ENCODE measurements at places on chromosomes 2 and 18.

DNA sequence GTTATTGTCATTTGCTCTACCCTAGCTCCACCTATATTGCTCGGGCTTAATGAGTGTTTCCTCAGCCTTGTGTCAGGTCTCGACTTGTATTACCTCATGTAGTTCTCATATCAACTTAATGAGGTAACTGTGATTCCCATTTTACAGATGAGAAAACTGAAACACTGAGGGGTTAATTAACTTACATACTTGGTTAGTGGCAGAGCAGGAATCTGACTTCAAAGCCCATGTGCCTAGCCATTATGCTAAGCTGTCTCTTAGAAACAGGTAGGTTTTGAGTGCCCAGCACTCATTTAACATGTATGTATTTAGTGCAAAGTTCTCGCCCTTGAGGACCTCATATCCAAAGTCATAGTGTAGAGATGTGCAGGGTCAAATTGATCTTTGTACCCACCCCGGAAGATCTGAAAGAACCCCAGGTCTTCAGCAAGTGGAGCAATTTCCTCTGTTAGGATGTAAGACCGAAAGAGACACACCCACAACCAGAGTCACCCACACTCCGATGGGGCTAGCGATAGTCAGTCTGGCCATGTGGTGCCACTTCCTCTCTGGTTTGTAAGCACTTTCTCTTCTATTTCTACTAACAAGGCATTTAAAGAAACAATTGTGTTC lies 121.0 kb upstream of the SLC39A10 start:
- peak; percentile 42 for DNase-seq

- DNase-seq: no peak
Observed at GRCh38 chr2:97849881-97850528, 136.6 kb downstream of the ZAP70 start.

DNA sequence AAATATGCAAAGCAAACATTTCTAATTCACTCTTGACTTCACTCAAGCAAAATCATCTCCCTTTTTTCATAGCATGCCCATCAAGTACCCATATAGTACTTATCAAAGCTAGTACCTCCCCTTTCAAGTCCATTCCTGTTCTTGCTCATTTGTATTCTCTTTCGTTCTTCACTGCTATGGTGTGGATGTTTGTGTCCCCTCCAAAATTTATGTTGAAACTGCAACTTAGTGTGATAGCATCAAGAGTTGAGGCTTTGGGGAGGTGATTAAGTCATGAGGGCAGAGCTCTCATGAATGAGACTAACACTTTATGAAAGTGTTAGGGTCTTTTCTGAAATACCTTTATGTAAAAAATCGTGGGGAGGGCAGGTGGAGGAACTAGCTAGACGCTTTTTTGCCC lies 52.9 kb downstream of the RNU4ATAC start:
- no peak for DNase-seq

- no peak for DNase-seq
Observed at GRCh38 chr2:74499940-74500577, 656 bp upstream of the LBX2 start.

DNA sequence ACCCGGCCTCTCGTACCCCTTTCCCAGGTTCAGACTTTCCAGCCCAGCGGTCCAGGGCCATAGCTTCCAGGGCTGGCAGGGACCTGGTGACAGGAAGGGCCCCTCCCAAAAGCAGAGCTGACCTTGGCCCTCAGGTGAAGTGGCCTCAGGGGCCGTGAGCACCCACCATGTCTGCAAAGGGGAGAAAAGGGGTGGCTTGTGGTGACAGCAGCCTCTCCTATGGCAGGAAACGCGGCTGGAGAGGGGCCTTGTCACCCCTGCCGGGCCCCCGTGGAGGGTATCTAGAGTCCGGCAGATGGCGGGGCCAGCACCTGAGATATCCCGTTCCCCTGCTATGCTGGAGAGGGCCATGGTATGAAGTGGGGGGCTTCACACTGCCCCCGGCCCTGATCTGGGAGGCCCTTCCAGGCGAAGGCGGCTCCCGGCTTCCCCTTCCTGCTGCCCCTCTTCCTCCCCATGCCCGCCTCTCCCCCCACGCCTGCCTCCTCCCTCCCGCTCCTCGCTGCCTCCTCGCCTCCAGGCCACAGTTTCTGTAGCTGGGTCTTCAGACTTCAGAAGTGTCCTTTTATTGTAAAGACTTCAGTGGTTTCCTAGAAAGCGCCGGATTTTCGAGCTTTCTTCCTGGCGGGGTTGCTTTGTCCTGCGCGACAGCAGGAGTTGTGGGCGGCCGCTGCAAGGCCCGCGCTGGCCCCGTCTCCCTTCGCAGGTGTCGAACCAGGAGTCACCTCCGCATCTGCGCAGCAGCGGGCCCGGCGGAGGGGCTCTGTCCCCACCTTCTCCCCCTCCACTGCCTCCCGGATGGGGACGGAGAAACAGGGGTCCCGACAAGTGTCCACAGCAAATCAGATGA lies 240.5 kb upstream of the MYT1L start:
- DNase-seq: no peak

DNA sequence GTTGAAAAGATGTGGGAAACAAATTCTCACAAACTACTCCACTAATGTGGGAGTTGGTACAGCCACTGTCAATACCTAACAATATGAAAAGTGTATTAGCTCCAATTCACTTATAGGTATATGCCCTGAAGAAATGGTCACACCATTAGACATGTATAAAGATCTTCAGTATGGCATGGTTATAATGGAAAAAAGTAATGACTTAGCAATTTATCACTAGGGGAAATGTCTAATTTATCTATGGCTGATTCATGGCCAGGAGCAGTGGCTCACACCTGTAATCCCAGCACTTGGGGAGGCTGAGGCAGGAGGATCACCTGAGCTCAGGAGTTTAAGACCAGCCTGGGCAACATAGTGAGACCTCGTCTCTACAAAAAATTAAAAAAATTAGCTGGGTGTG lies 52.5 kb downstream of the UGP2 start:
- no peak for DNase-seq

GRCh38 chr2:121294881-121295840 lies 10.2 kb upstream of the TFCP2L1 start:
- DNase-seq: no peak

- no peak for DNase-seq
Observed at GRCh38 chr2:205914213-205915129, 171.5 kb downstream of the INO80D start.

- DNase-seq: no peak
Observed at GRCh38 chr2:237556773-237557632, 9.4 kb upstream of the PRLH start.

GRCh38 chr2:144512891-144513351 lies 7.0 kb downstream of the ZEB2 start:
- no peak for DNase-seq

GRCh38 chr2:200177971-200178911 lies 128.3 kb upstream of the SPATS2L start:
- no peak for DNase-seq

DNA sequence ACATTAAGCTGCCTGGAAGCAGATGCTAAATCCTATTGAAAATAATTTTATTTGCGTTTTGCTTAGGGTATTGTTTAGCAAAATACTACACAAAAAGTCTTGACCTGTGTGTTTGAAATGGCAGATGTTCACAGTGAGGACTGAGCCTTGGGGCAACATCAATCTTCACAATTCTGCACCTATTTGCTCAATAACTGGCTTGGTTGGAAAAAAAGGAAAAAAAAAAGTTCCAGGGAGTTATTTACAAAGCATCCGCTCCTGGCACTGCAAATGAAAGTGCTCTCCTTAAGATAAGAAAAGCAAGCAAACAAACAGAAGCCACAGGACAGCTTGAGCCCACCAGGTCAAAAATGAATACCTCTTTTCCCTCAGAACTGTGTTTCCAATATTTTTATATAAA lies 77.7 kb downstream of the MAP2 start:
- DNase-seq: no peak

GRCh38 chr2:114784890-114785583 lies 342.6 kb downstream of the DPP10 start:
- DNase-seq: no peak

DNA sequence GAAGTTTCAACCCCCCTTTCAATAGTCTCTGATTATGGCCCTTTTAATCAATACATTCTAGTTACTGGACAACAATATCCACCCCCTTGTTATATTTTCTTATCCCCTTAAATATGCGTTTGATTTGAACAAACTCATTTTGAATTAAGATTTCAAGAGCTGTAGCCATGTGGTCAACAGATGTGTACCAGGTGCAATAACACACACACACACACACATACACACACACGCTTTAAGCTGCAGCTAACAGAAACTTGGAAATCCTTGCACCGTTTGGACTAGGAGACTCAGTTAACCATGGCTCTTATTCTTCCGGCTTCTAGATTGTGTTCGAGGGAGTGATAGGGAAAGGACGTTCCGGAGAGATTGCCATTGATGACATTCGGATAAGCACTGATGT lies 82.8 kb downstream of the NRP2 start:
- no peak for DNase-seq

GRCh38 chr2:173307293-173307692 lies 47.4 kb upstream of the CDCA7 start:
- DNase-seq: no peak

GRCh38 chr2:170845343-170845742 lies 28.7 kb downstream of the GAD1 start:
- DNase-seq: no peak

DNA sequence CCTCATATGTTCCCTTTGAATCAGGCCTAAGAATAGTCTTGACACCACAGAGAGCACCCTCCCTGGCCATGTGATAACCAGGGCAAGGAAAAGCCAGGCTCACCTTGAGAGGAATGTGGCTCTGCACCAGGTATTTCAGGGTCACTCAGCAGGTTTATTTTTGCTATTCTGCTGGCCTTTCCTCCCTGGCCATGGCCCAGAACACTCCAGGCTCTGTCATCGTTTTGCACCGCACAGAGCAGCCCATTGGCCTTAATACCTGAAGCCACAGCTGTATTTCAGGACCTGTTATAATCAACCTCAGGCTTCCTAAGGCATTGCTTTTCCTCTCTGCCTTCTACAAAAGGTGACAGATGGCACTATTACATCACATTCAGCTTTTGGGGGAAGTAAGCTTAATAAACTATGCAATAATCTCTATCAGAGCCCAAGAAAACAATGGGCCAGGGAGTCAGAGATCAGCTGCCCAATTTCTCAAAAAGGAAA lies 668.3 kb downstream of the IRS1 start:
- DNase-seq: no peak

DNA sequence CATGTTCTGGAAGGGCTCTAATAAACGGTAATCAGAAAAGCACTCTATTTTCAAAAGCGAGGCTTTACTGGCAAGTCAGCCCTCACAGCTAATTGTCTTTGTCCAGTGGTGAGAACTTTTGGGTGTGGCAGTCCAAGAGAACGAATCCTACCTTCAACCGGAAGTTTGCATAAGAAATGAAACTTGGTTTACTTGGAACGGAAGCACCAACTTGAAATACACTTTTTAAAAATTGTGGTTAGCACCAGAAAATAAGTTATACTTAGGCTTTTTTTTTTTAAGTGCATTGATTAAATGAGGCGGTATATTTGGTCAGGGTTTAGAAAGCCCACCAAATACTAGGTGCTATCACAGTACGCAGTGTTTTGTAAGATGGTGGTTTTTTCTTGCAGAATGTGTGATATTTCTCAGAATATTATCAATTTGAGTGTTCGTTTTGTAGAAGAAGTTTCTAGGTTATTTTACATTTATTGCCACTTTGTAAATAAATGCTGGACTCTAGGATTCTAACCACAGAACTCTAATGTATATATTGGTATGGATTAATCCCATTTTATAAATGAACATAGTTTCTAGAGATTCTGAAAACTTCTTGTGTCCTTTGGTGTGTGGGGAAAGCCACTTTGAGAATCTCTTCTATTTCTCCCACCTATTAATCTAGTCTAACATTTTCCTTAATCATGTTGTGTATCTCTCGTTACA lies 1.2 kb downstream of the MYL12A start:
- DNase-seq: no peak

DNA sequence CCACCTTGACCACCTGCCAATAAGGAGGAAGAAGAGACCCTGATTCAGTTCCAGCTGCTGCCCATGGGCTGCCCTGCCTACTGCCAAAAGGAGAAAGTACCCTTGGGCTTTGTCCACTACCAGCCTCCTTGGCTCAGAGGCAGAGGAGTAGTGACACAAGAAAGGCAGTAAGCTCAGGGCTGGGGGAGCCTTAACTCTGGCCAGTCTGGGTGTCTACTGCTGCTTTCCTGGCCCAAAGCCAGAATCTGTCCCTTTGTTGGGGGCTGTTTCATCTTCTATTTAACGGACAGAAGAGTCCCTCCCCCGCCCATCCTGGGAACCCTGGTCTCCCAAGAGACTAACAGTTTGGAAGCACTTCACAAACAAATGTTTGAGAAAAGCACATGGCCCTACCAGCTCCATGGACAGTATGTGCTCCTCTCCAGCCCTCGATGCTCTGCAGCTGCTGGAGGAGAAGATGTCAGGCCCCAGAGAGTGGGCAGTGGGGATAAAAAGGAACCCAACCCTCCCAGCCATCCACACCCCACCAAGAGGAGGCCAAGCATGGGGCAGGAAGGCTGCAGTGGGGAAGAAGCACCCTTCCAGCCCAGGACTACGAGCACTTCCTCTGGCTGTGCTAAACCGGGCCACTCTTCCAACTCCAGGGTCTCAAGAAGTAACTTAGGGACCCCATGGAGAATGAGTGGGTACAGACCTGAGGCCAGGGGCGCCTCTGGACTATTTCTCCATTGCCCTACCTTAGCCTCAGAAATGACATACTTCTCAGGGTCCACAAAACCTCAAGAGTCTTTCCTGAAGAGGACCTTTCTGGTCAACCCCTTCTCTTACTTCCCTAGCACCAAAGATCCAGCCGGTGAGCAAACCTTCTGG lies 1.2 kb downstream of the ATG9A start:
- no peak for DNase-seq

GRCh38 chr2:6578416-6578815 lies 287.3 kb downstream of the CMPK2 start:
- no peak for DNase-seq

DNA sequence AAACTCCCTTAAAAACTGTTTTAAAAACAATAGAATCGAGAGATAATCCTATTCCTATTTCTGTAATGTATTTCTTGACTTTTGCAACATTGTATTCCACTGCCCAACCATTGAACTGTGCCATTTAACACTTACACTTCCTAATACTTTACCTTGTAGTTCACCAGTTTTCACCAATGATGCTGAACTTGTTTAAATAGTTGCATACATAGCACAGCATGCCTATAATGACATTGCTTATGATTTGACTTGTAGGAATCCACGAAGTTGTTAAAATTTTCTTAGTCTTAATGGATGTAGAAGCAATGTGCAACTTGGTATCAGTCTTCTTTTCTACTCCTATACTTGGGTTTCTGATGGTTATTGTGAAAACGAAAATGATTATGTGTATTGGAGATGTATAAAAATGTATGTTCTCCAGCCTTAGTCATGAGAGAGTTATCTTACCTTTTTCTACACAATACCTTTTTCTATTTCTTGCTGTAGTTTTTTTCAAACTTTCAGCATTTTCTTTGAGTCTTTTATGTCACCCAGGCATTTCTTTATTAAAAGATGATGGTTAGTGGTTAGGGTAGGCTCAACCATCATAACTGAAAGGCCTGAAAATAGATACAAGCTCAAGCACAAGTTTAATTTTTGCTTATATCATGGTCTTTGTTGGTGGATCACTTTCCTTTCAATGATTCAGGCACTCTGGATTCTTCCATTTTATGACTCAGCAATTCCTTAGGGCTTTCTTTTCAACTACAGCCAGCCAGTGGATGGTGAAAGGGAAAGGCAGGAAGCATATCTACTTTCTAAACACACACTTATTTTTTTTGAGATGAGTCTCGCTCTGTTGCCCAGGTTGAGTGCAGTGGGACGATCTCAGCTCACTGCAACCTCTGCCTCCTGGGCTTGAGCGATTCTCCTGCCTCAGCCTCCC lies 9.4 kb downstream of the GPD2 start:
- no peak for DNase-seq

GRCh38 chr2:10057231-10058107 lies 14.1 kb downstream of the KLF11 start:
- no peak for DNase-seq

Measured in T follicular helper cell (primary cell).